ENCODE measurements at places on chromosomes 1 and 21. TPM values are rescaled to one million over a fixed set of nuclear protein-coding genes. Genes with fewer than 3 reads are reported as not detected.
A peak's percentile ranks its signal among the peaks of the same experiment; 100 is the strongest.

LRRC38 gene
- total RNA-seq = not detected

AGRN gene
- total RNA-seq = 37.0 TPM

NR5A2 gene
- total RNA-seq = 4.1 TPM

GRCh38 chr1:87224201-87224600 lies 104.5 kb upstream of the LMO4 start:
- no peak for DNase-seq

DNA sequence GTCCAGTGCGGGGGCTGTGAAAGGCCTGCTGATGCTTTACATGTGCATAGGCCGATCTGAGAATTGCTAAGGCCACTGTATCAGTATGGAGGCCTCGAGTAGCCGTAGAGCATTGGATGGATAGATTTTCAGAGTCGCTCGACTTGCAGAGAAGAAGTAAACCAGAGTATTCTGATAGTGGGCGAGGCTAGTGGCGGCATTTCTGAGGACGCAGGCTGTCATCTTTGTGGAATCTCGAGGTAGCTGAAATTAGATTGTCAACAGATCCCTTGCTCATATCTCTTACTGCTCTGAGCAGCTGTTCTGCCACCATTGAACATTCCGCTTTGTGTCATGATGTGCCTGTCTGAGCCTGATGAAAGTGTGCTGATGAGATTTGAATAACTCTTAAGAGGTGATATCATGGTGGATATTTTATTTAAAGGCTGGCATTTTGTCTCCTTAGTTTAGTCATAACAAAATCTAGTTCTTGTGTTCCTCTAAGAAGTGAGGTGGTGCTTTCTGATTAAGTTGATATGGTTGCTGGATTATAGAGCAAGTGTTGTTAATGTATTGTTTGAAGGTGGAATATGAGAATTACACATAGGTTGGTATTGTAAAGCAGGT lies 1.5 kb downstream of the KIF1B start:
- no peak for DNase-seq

GRCh38 chr1:66335859-66336640 lies 197.9 kb upstream of the SGIP1 start:
- DNase-seq = peak; percentile 66

GRCh38 chr1:153646672-153647345 lies 11.7 kb upstream of the SNAPIN start:
- DNase-seq = no peak

- no peak for DNase-seq
These were observed 43.7 kb upstream of the LRRC7 start for GRCh38 chr1:69524015-69524414.

DNA sequence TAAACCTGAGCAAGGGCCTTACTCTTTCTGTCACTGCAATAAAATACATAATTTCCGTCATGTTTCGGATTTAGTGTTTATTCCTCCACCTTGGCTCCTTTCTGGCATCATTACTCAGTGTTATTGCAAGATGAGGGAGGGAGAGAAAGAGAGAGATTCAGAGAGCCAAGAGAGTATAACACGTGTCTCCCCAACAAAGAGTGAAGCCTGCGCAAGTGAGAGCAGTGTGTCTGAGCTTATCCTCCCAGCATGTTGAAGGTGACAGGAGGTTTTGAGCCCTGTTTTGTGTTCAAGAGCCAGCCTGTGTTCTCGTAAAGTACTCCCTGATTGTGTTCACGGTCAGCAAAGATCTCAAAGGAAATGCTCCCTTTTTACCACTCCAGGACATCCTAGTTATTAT lies 6.3 kb downstream of the RUNX1 start:
- no peak for DNase-seq

DNA sequence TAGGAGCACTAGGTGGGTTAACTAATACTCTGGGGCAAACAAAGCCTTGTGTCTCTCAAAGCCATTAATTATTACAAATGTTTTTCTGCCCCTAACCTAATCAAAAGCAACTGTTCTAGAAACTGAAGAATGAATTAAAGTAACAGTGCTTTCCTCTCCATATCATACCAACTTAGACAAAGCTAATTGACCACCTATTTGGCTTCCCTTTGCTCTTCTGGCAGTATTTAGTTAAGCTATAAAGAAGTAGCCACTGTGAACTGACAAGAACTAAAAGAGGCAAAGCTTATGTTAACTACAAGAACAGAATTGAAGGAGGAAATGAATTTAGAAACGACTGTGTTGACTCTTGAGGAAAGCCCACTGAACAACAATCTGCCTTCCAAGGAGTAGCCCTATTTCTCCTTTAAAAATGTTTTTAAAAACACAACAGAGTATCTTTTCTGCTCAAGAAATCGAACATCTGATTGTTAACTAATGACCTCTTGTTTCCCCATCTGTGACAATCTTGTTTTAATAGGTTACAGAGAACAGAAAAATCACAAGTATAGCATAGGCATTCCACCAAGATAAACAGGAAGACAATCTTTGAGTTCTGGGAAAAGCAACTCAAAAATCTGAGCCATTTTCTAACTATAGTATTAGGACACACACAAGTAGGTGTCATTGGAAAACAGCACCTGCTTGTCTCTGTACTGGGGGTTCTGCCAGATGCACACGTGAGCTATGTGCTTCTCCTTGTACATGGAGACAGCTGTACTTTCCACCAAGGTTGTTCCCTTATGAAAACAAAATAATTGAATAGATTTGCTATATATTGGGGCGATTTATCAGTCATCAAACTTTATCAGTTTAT lies 3.1 kb upstream of the EGLN1 start:
- DNase-seq = no peak

All from breast epithelium (tissue), 4 donors.